Naive thymus-derived CD4-positive, alpha-beta T cell (primary cell): ENCODE measurements at places on chromosomes 12 and 14. TPM values are rescaled to one million over a fixed set of nuclear protein-coding genes. Genes with fewer than 3 reads are reported as not detected.

DNA sequence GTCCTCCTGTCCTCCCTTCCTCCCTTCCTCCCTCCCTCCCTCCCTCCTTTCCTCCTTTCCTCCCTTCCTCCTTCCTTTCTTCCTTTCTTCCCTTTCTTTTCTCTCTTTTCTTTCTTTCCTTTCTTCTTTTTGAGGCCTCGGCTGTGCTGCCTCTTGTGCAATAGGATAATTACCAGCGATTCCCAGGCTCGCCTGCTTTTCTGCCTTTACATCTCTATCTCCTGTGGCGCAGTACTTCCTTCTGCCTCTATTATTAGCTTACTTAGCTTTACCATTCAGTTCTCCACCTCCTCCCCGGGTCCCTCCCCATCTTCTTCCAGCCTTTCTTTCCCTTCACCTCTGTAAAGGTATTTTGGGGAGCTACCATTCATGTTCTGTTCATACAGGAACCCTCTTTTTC is 19.9 kb downstream of the ETV6 start:
- H3K27me3 ChIP-seq, result no peaks in the 10 kb centered on the region
- peaks cover 5% of the 10 kb centered on the region for H3K4me1 ChIP-seq
- DNase-seq, result no peak
- no peak overlapping the region for H3K27ac ChIP-seq
- no peaks in the 10 kb centered on the region for H3K36me3 ChIP-seq

- H3K4me3 ChIP-seq, result no peak overlapping the region
- no peak overlapping the region for H3K27ac ChIP-seq
- no peak for DNase-seq
Measured at GRCh38 chr14:81187832-81188522, 32.8 kb downstream of the GTF2A1 start.

DNA sequence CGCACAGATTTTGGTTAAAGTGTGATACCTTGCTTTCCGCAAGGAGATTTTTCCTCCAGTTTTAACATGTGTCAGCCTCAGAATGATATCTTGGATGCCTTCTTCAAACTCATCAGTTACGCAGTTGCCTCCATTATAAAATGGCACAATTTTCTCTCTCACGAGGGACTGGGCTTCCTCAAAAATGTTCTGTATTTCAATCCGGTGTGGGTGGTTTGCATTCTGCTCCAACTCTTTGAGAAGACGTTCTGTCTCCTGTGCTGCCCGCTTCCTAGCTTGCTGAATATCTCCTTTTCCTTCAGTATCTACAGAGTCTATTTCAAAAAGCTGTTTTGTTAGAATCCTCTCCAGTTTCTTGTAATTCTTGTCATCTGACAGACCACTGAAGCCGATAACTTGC is 1.8 kb downstream of the BAG5 start:
- H3K4me1 ChIP-seq, result peaks cover 38% of the 10 kb centered on the region
- H3K27ac ChIP-seq, result peak overlapping the region; percentile 87
- H3K4me3 ChIP-seq, result peak overlapping the region; percentile 91
- DNase-seq, result no peak
- H3K27me3 ChIP-seq, result no peaks in the 10 kb centered on the region
- H3K36me3 ChIP-seq, result peaks cover 11% of the 10 kb centered on the region

DNA sequence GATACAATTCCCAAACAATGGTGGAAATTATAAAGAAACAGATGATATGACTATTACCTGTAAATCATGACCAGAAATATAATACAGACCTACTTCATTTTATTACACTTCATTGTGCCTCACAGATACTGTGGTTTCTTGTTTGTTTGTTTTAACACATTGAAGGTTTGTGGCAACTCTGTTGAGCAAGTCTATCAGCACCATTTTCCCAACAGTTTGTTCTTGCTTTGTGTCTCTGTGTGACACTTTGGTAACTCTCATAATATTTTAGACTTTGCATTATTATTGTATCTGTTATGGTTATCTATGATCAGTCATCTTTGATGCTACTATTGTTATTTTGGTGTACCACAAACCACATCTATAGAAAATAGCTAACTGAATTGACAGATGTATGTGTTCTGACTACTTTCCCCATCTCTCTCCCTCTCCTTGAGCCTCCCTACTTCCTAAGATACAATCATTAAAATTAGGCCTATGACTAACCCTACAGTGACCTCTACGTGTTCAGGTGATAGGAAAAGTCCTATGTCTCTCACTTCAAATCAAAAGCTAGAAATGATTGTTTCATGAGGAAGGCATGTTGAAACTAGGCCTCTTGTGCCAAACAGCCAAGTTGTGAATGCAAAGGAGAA is 49.1 kb downstream of the FBXO33 start:
- no peaks in the 10 kb centered on the region for H3K36me3 ChIP-seq
- peaks cover 4% of the 10 kb centered on the region for H3K4me1 ChIP-seq
- H3K4me3 ChIP-seq, result no peak overlapping the region
- DNase-seq, result no peak
- no peaks in the 10 kb centered on the region for H3K27me3 ChIP-seq

Gene SLC25A21
- polyA plus RNA-seq, result not detected

Gene MMP19
- polyA plus RNA-seq, result not detected

Gene COL2A1
- not detected for polyA plus RNA-seq

- DNase-seq, result no peak
- H3K4me3 ChIP-seq, result no peak overlapping the region
- no peaks in the 10 kb centered on the region for H3K27me3 ChIP-seq
Measured at GRCh38 chr14:88599761-88600439, 37.1 kb downstream of the ZC3H14 start.

Gene SPIC
- polyA plus RNA-seq, result not detected

Gene CCDC196
- not detected for polyA plus RNA-seq
